ENCODE measurements at places on chromosomes 1 and 21.

- DNase-seq: no peak
These were observed 9.6 kb downstream of the EPHX1 start for GRCh38 chr1:225819346-225820192.

DNA sequence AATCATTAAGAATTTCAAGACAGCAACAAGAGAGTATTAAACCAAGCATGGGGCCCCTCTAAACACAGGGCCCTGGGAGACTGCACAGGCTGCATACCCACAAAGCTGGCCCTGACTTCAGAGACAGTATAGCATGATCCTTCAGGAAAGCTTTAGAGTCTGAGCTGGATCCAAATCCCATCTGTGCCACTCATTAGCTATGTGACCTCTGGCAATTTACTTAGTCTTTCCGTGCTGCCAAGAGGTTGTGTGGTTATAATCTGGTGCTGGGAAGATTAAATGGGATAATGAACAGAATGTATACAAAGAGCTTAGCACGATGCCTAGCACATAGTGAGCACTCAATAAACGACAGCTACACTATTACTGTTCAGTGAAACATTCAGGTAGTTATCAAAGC, 4.0 kb downstream of the PHC2 start:
- DNase-seq: no peak

GRCh38 chr21:45207839-45208626, 79.7 kb downstream of the POFUT2 start:
- no peak for DNase-seq

- DNase-seq: no peak
These were observed 147.8 kb upstream of the MAGI3 start for GRCh38 chr1:113242481-113242880.

GRCh38 chr1:174982971-174983689, 16.6 kb upstream of the CACYBP start:
- DNase-seq: no peak

DNA sequence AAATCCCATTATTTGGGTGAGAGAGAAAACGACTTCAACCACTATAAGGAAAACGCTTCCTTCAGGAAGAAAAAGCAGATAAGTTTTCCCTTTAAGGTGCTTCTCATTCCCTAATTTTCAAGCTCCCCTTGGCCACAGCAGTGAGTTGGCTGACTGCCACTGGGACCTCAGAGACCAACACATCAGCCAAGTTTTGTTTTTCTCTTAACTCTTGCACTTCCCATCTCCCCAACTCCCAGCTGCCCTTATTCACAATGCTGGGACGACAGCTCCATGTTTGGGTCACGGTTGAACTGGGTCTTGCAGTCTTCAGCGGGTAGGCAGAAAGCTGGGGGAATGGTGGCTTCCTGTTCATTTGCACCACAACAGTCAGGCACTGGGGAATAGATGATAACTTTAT, 18.9 kb downstream of the SGIP1 start:
- DNase-seq: no peak

DNA sequence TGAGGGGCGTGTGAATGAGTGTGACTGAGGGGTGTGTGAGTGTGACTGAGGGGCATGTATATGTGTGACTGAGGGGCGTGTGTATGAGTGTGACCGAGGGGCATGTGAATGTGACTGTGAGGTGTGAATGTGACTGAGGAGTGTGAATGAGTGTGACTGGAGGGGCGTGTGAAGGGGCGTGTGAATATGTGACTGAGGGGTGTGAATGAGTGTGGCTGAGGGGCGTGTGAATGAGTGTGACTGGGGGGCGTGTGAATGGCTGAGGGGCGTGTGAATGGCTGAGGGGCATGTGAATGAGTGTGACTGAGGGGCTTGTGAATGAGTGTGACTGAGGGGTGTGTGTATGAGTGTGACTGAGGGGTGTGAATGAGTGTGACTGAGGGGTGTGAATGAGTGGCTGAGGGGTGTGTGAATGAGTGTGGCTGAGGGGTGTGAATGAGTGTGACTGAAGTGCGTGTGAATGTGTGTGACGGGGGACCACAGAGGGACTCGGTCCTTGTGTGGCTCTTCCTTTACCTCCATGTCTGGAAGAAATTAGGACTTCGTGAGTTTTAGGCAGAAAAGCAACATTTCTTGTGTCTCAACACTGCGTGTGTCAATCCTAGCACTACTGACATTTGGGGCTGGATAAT, 105.8 kb downstream of the GLIS1 start:
- no peak for DNase-seq

DNA sequence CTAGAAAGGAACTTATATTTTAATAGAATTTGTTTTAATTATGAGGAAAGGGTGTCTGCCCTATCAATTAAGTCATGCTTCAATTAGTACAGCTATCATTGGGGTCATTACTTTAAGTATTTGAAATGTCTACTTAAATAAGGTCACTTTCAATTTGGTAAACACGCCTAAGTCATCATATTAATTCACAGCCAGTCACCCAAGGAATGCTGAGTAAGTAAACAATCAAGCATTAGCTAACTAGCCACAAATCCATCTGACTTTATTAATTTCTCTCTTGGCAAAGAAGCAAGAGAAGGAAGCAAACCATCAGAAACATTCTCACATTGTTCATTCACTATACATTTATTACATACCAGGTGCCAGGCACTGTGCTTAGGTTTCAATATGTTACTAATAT, 1.2 kb upstream of the LRRC52 start:
- DNase-seq: no peak

DNA sequence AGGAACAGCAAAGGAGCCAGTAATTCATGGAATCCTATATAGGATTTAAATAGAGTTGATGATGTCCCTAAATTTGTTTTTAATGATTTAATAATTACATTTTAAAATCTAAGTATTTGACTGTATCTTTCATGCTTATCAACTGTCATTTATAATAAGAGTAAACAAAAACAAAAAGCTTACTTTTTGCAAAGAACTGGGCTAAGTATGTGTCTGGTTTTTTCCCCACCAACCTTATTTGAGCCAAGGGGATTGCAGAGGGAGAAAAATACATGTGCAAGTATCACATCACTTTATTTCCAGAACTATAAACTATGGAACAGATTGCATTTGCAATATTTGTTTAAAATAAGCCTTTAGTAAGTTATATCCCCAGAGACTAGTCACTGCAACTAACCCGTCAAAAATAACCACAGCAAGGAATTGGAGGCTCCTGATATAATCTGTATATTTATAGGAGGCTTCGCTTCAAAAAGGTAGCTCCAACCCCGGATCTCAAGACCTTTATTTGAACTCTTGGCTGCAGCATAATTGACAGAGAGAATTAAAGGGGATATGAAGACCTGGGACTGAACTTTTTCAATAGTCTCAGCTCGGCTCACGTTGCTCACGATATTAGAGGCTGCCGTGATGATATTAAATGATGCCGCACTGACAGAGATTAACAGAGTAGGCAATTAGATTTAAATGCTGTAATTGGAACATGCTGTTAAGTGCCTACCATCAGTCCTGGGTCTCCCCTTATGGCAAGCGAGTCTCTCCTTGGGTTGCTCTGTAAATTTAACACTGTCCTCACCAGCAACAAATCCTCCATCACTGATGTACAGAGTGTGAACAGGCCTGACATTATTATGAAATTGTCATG, 329.1 kb upstream of the NFIA start:
- no peak for DNase-seq

GRCh38 chr1:35808450-35809113, 766 bp downstream of the AGO4 start:
- DNase-seq: no peak

GRCh38 chr21:15841856-15842564, 112.2 kb downstream of the USP25 start:
- DNase-seq: no peak

DNA sequence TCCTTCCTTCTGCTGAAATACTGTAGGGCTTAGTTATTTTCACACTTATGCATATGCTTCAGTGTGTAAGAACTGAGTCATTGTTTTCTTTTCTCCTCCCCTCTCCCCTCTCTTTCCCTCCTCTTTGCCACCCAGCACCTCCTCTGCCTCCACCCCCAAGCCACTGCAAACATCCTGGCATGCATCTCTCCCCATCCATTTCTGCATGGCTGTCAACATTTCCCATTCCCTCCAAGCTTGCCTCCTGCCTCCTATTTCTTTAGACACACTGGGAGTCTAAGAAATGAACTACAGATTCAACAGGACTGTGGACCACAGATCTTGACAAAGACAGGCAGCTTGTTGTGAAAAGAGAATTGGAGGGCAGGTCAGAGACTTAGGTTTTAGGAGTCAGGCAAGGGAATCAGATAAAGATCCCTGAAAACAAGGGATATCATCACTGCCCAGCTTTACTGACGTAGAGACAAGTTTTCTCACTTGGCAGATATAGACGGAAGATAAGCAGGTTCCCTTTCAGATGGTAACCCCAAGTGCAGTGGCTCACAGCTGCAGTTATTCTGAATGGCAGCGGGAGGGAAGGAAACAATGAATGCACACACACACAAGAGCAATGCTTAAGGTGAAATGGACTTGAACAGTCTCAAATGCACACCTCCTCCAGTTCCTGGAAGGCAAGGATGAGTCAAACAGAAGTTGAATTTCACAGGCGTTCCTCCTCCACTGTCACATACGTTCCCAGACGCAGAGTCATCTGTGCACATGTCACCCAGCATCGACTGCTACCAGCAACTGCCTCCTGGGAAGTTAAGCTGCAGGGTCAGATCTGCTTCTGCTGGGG, 56.1 kb downstream of the HIVEP3 start:
- DNase-seq: peak; percentile 51

DNA sequence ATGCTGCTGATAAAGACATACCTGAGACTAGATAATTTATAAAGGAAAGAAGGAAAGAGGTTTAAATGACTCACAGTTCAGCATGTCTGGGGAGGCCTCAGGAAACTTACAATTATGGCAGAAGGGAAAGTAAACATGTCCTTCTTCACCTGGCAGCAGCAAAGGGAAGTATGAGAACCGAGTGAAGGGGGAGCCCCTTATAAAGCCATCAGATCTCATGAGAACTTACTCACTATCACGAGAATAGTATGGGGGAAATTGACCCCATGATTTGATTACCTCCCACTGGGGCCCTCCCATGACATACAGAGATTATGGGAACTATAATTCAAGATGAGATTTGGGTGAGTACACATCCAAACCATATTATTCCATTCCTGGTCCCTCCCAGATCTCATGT, 154.4 kb downstream of the FASLG start:
- DNase-seq: no peak

GRCh38 chr1:176850871-176851270, 313.6 kb downstream of the ASTN1 start:
- no peak for DNase-seq

- no peak for DNase-seq
These were observed 4.9 kb downstream of the IL12RB2 start for GRCh38 chr1:67312615-67313014.

DNA sequence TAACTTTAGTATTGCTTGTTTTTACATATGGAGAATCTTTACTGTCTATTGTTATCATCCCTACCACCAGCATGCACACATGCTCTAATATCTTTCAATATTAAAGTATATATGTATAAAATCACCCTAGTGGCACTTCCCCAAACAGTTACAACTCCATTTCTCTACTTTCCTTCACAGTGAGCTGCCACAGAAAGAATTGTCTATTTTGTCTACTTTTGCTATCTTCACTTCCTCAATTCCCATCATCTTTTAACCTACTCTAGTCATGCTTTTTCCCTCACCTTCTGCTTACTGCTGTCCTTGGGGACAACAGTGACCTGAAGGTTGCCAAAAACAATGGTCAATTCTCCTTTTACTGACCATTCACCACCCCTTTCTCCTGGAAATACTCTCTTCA, 59.2 kb downstream of the VCAM1 start:
- DNase-seq: no peak

GRCh38 chr1:189269011-189269410, 1208.7 kb downstream of the BRINP3 start:
- DNase-seq: no peak

DNA sequence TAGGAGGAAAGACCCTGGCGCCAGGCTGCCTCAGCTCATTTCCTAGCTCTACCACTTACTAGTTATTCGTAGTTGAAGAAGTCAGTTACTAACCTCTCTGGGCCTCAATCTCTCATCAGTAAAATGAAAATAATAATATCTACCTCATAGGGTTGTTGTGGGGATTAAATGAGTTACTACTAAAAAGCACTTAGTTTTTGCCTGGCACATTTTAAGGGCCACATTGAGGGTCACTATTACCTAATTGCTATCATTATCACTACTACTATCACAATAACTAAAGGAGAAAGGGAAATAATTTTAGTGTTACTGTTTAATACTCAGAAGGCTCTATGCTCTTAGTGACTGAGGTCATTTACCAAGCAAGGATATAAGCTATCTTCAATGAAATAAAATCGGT, 25.0 kb downstream of the TRIT1 start:
- DNase-seq: no peak

GRCh38 chr1:215083383-215083961, 935 bp downstream of the KCNK2 start:
- no peak for DNase-seq

- DNase-seq: no peak
These were observed 513.3 kb downstream of the NPHP4 start for GRCh38 chr1:5478961-5479360.

GRCh38 chr1:62977366-62977765, 193.4 kb downstream of the ATG4C start:
- DNase-seq: no peak

GRCh38 chr1:239308701-239309333, 77.6 kb upstream of the CHRM3 start:
- DNase-seq: no peak

- no peak for DNase-seq
These were observed 45.8 kb downstream of the TTC39A start for GRCh38 chr1:51284487-51284954.

GRCh38 chr1:184160236-184160635, 108.7 kb downstream of the TSEN15 start:
- no peak for DNase-seq

GRCh38 chr1:182095946-182096345, 34.4 kb upstream of the ZNF648 start:
- DNase-seq: no peak

DNA sequence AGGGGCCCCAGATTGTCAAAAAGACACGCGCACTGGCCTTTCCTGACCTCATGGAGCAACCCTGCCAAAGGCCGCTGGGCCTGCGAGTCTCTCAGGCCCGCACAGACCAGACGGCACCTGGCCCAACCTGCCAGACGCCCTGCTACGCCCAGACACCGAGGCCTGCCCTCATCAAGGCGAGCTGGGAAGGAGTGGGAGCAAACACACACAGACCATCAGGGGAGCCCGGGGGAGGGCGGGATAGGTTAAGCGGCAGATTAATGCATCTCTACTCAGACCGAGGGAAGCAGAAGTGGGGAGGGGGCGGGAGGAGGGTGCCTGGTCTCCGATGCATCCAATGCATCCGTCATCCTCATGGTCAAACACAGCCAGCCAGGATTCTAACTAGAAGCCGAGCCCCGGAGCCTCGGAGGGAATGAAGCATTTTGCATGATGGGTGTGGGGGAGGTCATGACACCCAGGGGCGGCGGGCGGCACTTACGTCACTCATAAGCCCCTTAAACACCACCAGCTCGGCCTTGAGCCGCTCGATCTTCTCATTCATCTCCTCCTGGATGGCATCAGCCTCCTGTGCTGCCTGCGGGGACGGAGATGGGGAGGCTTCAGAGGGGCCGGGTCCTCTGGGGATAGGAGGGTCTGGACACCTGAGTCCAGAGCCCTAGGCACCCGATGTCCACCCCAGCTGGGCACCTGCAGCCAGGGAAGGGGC, 17.0 kb upstream of the ALDH4A1 start:
- DNase-seq: no peak

All from stimulated activated CD4-positive, alpha-beta T cell treated with anti-CD3 and anti-CD28 coated beads, Interleukin-2, amount 100 ng/mL, for 4 hours (primary cell).